ENCODE measurements at places on chromosomes 12 and 14.
A peak's percentile ranks its signal among the peaks of the same experiment; 100 is the strongest.

DNA sequence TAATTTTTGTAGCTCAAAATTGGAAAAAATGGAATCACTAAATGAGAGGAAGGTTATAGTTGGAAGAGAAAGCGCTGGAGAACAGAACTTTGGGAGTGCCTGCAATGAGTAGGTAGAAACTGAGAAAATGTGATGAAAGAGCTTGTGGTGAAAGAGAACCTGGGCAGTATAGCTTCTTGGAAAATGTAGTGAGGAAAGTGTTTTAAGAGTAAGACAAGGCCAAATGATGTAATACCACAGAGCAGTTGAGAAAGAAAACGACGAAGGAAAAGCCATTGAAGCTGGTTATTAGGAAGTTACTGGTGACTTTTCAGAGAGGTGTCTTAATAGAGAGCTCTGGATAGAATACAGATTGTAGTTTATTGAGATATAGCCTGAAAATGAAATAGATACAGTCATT lies 255.3 kb downstream of the AEBP2 start:
- DNase-seq = no peak

GRCh38 chr12:3931776-3932175 lies 58.6 kb upstream of the PARP11 start:
- DNase-seq = no peak

- DNase-seq = peak; percentile 25
These were observed 197.0 kb downstream of the DAD1 start for GRCh38 chr14:22391908-22392565.

DNA sequence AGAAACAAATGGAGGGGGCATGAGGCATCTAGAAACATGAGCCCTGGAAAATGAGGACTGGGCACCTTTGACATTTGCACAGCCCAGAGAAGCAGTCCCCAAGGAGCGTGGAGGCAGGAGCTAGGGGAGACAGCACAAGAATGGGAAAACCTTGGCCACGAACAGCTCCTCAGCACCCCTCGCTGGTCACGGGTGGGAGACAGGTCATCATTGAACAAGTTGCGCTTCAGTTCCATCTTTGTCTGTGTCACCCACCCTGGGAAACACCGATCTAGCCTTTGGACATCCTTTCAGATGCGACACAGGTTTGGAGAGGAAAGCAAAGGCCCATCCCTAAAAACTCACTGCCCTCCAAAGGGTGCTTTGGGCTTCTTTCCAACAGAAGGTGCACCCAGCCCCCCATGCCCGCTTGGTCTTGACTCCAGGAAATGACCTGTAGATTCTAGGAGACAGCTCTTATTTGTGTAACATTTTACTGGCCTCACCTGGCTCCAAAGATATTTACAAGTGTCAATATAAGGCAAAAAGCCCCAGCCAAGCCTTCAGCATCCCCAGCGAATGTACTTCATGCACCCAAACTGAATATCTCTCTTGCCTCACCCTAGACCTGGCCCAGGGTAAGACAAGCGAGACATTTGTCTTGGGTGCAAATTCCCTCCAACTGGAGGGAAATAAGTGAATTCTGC lies 28.8 kb upstream of the CLMN start:
- no peak for DNase-seq

DNA sequence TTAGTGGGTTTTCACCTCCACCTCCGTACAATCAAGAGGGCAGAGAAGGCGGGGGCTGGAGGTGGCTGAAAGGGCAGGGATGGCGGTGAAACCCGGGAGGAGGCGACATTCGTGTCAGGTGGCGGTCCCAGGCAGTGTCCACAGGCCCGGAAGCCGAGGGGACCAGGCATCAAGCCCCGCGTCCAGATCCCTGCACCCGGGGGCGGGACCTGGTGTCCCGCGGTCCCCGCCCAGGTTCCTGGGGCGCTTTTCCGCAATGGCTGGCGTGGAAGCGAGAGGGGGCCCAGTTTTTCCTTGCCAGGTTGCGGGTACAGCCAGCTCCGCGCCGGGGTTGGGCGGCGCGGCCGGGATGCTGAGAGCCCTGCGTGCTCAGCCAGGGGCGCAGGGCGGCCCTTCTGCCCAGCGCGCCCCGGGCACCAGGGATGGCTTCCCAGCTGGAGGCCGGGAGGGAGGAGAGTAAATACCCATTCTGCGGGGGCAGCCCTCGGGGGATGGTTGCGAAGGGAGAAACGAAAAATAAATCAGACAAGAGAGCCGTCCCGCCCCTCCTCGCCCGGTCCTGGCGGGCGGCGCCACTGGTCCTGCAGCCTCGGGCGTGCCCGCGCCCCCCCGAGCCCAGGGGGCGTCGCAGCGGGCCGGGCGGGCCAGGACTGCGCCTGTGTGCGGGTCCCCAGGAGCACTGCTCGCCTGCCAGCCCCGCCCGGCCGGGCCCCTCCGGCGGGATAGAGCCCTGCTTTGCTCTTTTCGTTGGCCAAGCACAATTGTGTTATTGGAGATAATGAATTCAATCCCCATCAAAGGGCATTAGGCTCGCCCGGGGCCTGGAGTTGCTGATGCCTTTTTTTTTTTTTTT lies 11.5 kb downstream of the FOXA1 start:
- no peak for DNase-seq

DNA sequence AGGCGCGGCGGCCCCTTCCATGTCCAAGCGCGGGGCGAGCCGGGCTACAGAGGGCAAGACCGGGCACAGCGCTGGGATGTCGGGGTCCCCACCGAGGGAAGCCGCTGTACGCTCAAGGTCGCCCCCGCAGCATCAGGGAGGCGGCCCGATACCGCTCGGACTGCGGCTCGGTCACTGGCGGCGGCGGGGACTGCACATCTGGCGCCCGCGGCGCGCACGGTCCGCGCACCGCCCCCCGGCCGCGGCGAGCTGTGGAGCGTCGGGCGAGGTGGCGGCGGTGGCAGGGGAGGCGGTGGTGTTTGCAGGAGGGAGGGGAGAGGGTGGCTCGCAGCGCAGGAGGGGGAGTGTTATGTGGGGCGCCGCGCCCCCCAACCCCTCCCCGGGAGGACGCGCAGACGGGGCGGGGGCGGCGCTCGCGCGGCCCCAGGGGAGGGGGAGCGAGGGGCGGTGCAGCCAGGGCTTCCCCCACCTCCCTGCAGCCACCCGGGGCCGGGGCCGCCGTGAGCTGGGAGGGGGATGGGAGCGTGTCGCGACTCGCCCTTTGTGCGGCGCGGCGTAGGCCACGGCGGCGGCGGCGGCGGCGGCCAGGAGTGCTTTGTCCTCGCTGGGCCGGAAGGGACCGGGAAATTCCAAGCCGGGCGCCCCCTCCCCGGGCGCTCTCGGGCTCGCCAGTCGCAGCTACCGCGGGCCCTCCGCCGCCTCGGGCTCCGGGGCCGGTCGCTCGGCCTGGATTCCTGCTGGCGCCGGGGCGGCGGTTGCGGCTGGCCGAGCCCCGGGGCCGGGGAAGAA lies at the start of gene NUAK1:
TSS of gene NUAK1 (minus strand) at position 322 of the 789 bp plus-strand sequence. CDS start at position 21, 301 bp downstream.
- DNase-seq = peak; percentile 16

GRCh38 chr12:47556261-47557030 lies 149.4 kb downstream of the RPAP3 start:
- DNase-seq = no peak

GRCh38 chr12:109858764-109859163 lies 21.6 kb downstream of the GLTP start:
- DNase-seq = no peak

DNA sequence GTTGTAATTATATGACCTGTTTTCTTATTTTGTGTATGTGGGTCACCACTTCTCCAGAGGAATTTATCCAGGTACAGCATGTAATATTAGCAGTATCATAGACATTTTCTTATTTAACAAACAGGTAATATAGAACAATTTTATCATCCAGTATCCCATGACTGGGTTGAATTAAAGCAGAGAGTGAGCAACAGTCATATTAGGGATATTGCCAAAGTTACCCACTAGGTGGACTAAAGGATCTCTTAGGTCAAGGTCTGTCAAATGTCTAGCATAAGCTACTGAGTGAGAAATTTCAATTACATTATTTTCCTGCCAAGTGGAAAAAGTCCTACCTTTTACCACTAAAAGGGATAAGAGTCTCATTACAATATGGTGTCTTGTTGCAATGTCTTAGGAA lies 62.1 kb upstream of the TRIM9 start:
- DNase-seq = no peak

GRCh38 chr12:55847033-55847432 lies 4.3 kb upstream of the MMP19 start:
- no peak for DNase-seq

DNA sequence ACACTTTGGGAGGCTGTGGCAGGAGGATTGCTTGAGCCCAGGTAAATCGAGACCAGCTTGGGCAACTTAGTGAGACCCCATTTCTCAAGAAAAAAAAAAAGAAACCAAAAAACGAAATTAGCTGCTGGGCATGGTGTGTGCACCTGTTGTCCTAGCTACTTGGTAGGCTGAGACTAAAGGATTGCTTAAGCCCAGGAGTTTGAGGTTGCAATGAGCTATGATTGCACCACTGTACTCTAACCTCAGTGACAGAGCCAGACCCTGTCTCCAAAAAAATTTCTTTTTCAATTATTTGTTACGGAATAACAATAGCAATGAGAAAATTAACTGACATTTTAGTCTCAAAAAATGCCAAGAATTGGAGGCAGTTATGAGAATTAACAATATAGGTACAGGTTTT lies 128.0 kb downstream of the CCDC91 start:
- DNase-seq = no peak

- DNase-seq = no peak
These were observed 66.6 kb upstream of the FAR2 start for GRCh38 chr12:29082522-29082921.

DNA sequence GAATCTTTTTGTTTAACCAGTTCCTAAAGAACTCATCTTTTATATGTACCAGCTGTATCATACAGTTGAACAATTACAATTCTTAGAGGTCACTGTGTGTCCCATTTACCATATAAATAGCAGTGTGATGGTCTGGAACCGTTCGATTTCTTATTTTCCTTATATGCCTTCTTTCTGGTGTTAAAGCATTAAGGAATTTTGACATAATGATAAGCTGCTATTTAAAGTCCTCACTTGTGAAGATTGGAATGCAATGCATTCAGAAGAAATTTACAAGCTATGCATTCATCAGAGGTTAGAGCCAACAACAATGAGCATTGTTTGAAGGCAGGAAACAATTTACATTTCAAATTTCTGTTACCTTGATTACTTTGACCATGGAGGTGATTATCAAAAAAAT lies 80.0 kb upstream of the PRICKLE1 start:
- no peak for DNase-seq

All from T-cell (primary cell).